ENCODE measurements at places on chromosomes 3 and 15.

DNA sequence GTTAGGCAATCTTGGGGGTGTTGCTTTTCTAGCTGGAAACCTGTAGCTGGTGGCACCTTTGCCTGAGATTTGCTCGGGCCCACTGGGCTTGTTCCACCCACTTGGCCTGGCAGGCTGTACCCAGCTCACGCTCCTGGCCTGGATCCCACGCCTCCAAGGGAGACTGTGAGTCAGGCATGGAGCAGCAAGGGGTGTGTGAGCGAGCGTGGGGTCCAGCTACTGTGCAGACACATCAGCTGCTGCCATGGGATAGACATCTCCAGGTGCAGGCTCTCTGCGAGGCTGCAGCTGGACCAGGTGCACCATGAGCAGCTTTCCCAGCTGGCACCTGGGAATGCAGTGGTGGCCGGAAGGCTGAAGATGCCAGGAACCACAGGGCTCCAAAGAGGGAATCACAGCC, 36.0 kb downstream of the NR1D2 start:
- DNase-seq: no peak

DNA sequence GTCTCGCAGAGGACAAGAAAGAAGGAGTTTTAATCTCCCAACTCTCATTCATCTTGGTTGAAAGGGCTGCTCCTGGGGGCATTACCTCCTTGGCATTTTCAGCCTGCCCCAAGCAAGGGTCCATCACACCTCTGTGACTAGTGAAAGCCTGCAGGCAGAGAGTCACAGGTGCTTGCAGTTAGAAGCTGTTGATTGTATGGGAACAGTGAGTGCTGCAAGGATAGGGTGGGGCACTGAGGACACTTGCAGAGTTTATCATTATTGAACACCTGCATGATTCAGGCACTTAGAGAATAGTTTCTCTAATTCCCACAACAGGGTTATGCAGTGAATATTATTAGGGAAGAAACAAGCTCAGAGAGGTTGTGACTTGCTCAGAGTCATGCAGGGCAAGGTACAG, 41.7 kb upstream of the IGF2BP2 start:
- no peak for DNase-seq

- no peak for DNase-seq
These were observed 127.3 kb downstream of the ZNF621 start for GRCh38 chr3:40652072-40652471.

DNA sequence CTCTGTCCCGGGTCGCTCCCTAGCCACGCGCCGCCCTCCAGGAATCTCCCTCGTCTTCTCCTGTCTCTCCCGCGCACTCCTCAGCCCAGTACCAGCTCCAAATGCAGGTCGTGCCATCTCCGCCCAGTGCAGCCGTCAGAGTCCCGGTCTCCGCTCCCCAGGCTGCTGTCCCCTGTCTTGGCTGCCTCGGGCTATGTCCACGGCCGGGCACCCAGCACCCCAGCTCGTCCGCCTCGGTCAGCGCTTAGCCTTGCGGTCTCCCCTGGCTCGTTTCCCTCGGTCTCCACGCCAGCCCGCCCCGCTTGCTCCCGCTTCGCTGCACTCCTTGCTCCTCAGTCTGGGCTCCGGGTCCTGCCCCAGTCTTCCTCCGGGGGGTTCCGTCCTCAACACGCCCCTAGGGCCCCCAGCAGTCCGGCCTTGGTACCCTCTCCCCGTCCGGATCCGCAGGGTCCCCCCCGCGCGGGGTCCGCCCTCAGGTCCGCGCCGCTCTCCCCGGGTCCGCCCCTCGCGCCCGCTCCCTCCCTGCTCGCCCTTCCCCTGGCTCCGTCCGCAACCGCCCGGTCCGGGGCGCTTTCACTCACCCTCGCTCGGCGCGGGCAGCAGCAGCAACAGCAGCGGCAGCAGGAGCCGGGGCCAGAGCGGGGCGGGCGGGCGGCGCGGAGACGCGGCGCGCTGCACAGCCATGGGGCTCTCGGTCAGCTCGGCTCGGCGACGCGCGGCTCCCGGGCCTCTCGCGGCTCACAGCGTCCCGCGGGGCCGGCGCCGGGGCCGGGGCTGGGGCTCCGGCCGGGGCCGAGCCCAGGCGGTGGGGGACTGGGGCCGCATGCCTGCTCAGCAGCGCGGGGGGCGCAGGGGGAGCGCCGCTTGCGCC, 462 bp downstream of the IGDCC3 start:
- no peak for DNase-seq

GRCh38 chr15:76056931-76057330, 2.9 kb upstream of the TMEM266 start:
- no peak for DNase-seq

DNA sequence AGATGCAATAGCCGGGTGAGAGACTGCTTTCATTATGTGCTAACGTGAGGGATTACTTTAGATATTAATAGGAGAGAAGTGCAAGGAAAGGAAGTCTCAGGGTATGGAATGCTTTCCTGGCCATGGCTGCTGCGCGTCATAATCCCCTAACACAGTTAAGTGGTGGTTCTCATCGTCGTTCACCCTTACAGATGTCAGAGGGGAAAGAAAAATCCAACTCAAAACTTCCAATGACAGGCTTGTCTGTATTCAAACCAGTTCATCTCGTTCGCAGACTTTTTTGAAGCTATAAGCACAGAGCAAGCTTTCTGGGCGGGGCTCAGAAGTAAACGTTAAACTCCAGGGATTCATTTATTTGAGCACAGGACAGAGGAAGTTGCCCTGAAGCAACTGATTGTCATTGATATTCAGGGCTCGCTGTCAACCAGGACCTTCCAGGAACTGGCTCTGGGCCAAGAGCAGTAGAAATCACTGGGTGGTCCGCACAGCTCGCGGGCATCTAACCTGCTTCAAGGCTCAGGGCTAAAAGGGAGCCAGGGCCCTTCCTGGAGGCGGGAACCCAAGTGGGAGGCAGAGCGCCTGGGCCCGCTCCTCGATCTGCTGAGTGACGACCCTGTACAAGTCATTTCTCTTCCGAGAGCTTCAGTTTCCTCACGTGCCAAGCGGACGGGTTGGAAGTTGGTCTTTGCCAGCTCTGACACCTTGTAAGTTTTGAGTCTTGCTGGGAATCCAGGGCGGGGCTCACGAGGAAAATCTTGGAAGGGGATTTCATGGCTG, 1.1 kb upstream of the LPP start:
- peak; percentile 37 for DNase-seq

- DNase-seq: peak; percentile 69
These were observed 20.5 kb downstream of the BOC start for GRCh38 chr3:113231827-113232253.

GRCh38 chr3:16147220-16147994, 27.1 kb upstream of the GALNT15 start:
- no peak for DNase-seq

DNA sequence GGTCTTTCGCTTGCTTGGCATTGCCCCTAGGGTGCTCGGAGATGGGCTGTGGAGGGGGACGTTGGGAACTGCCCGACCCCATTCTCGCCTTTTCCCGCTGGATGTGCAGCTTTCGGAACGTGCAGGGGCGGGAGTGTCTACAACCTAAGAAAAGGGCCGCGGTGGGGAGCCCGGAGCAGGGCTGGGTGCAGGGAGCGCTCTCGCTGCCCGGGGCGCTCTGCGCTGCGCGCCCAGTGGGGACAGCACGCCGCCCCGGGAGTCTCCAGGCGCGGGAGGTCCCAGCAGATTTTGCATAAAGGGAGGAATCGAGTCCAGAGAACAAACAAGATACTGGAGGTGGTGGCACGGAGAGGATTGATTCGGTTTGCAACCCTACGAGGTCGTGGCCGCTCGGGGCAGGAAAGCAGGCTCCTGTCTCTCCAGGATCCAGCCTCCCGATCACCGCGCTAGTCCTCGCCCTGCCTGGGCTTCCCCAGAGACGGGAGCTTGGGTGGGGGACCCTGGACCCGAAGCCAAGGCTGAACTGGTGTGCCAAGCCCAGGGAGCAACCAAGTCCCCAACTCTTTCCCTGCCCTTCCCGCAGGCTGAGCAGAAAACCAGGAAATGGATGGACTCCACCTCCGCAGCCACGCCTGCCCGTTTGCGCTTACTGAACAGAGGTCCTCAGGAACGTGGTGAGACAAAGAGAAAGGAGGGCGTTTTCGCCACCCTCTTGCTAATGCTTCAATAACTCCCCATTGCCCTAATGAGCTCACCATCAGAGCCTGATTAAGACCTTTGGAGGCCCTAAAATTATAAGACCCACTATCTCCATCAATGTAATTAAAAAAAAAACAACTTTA, 59.7 kb downstream of the NOX5 start:
- peak; percentile 26 for DNase-seq

- DNase-seq: no peak
These were observed 386.9 kb downstream of the PDCD6IP start for GRCh38 chr3:34185301-34185700.

GRCh38 chr3:122246199-122246598, 62.7 kb downstream of the CASR start:
- DNase-seq: no peak

- no peak for DNase-seq
These were observed 19.1 kb downstream of the SLC6A20 start for GRCh38 chr3:45777111-45777745.

- DNase-seq: no peak
These were observed 14.2 kb upstream of the U2SURP start for GRCh38 chr3:142987080-142987700.

DNA sequence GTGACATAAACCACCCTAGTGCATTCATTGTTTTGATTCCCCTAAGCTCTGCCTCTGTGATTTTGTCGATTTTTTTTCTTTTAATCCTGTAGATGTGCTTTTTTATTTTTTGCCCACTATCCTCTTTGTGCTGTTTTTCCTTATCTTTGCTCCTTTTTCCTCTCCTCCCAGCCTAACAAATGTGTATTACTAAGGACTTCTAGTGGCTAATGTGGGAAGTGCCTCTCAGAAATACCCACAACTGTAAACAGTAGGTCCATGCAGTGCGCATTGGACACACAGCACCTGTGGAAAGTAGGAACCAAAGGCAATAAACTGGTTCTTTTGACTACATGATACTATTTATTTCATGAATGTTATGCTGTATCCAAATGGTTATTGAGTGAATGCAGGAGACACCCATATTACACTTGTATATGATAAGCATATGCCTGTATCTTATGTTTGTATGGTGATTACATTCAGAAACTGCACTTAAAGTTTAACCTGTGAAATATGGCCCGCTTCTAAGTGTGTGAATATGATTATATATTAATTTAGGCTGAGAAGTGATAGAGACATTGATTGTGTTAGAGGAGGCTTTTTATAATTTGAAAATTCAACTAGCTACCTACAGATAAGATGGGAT, 147.8 kb downstream of the PLCL2 start:
- no peak for DNase-seq

DNA sequence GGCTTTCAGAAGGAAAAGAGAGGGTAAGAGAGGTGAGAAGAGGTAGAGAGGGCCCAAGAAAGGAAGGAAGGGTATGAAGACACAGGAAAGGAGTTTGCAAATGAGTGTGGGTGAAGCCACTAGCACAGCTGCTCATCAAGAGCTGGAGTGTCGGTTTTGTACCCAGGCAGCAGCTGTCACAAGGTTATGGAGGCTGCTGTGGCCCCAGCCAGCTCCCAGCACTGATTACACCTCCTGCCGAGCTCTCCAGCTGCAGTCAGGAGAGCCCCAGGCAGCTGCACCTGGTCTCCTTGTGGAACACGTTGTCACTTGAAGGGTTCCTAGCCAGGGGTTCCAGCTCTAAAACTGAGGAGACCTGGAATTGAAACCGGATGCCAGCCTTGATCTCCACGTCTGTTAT, 60.4 kb upstream of the CHD2 start:
- DNase-seq: no peak

DNA sequence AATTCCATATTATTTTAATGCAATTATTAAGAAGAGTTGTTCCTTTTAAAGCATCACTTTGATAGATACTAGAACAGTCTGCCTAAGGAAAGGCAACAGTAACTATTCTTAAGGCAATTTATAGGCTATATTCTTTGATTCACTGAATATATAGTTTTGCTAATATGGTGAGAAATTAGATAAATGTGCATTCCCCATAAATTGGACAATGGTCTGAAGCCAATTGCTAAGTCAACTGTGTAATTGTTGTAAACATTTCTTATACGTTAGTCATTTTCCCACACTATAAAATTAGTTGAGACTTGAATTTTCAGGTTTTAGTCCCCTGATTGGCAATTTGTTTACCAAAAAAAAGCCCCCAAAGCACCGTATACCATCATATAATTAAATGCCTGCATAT, 263.0 kb upstream of the NECTIN3 start:
- no peak for DNase-seq

DNA sequence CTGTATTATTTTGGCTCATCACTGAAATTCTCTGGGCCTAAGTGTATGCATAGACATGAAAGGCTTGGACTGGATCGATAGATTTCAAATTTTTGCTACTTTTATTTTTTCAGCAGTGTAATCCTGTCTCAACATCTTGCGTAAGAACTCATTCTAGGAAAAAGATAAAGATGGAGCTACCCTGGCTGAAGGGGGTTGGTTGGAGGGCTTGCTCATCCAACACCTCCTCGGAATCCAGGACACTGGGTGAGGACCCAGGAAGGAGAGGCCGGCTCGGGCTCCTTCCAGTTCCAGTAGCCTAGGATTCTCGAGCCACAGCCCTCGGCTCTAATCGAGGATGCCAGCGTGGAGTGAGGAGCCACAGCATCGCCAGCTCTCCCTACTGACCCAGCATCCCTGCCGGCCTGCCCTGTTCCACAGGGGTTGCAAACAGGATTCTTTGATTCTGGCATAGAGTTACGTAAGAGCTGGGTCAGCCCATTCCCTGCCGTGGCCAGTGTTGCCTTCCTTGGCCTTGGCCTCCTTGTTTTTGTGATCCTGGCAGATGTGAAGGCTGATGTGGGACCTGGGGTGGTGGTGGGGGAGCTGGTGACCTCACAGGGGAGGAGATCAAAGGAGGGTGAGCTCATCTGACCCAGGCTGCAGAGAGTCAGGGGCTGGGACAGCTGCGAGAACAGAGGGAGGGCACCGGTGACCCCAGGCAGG, 149.5 kb downstream of the ALDH1A2 start:
- DNase-seq: no peak

DNA sequence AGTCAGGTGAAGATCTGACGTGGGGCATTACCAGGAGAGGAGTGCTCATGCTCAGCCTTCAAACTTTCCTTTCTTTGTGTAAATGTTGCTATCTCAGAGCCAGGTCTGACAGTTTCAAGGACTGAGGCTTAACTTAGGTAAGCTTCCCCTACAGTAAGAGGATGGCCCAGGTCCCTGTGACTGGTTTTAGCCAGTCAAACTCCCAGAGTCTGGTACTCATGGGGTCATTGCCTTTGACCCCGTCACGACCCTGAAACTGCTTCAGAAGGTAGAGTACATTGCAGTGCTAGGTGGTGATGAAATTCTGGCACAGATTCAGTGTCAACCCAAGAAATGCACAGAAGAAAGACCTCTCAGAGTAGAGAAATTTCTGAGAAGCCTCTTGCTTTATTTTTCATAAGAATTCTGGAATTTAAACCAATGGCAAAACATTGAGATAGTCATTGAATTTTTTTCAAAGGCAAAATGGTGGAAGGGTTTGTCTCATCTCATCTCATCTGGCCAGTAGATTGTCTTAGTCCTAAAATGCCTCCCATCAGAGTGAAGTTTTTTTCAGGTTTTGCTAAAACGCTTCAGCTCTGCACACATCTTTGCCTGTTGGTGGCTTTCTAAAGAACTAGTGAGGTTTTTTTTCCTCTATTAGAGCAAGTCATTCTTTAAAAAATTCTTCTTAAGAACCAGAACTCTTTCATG, 23.1 kb downstream of the ZBTB38 start:
- no peak for DNase-seq

GRCh38 chr3:129723558-129724324, 117.3 kb upstream of the PLXND1 start:
- no peak for DNase-seq

- no peak for DNase-seq
These were observed 35.1 kb upstream of the PTPRG start for GRCh38 chr3:61526308-61526707.

Data from 8988T (cell line).